Hematopoietic multipotent progenitor cell (in vitro differentiated cells): ENCODE measurements at places on chromosomes 7 and 10.
A peak's percentile ranks its signal among the peaks of the same experiment; 100 is the strongest.

GRCh38 chr10:119209035-119209735 lies 1.8 kb downstream of the GRK5 start:
- DNase-seq = peak; percentile 45

GRCh38 chr10:97096261-97097083 lies 89.3 kb downstream of the SLIT1 start:
- DNase-seq = no peak

GRCh38 chr7:51000956-51001355 lies 218.3 kb upstream of the GRB10 start:
- no peak for DNase-seq

DNA sequence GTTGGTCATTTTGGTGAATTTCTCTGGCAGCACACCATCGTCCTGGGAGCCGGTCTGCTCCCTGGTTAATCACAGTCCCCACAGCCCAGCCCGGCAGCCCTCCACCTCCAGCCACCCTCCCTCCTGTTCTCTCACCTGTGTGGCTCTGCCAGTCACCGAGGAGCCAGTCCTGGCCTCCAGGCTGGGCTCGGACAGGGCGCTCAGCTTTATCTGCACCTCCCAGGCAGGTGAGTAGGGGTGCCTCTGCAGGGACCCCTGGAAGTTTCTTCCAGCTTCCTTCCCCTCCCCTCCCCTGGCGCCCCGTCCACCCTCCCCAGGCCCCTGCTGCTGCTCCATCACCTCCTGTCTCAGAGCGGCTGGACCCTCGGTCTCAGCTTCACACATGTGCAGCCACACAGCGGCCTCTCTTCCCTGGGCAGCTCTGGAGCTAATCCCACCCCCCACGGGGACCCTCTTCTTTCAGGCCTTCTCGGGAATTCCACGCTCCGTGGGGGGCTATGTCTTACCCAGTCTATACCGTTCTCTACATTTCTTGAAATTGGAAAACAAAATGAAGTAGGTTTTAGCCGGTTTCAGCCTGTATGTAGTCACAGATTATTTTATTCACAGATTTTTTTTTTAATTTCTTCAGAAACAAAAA lies 213.9 kb upstream of the PPP2R2D start:
- DNase-seq = no peak

- DNase-seq = no peak
Observed at GRCh38 chr7:64294701-64295420, 18.9 kb upstream of the ZNF736 start.

- no peak for DNase-seq
Observed at GRCh38 chr10:29348836-29349235, 60.0 kb downstream of the LYZL1 start.

- no peak for DNase-seq
Observed at GRCh38 chr7:70728872-70729552, 402.9 kb upstream of the GALNT17 start.

DNA sequence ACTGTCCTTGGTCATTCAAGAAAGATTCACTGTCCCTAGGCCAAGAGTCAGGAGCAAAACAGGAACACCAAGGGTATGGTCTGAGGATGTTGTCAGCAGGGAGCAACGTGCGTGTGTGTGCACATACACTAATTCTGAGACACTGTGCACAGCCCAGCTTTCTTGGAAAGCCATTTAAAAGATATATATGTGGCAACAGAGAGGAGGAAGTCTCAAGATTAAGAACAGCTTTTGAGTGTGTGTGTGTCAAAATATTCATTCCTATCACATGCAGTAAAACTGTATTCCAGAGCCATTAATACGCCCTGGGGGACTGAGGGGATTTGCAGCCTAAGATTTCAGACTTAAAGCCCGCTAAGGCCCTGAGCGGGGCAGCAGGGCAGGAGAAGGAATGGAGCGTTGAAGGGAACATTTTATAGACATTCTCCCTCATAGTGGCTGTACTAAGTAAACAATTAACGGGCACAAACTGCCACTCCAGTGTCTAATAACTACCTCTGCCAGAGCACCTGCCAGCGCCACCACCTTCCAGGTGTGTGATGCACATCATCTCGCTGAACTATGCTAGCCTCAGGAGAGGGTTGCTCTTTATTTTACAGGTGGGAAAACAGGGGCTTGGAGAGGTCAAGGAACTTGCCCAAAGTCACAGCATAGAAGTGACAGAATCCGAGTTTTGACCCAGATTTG lies 2.0 kb downstream of the NOD1 start:
- DNase-seq = no peak

DNA sequence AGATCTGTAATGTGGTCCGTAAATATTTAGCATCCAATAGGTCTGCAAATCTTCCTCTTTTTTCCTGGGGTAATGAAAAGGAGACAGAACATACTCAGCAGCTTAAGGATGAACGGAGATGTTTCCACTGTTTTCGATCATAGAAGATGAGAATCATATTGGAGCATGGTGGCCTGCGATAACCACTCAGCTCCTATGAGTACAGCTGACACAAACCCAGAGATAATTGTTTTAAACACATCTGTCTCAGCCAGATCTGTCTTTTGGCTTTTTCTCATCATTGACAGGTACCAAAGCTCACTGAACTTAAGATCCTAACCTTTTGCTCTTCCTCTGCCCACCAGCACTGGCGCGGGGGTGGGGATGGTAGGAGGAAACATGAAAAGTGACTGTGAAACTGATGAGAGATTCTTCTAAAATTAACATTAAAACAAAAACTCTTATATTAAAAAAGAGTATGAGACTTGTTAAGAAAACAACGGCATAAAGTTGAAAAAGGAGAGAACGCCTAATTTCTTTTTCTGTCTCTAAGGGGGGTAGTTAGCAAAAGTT lies 71.0 kb downstream of the SVOPL start:
- no peak for DNase-seq

DNA sequence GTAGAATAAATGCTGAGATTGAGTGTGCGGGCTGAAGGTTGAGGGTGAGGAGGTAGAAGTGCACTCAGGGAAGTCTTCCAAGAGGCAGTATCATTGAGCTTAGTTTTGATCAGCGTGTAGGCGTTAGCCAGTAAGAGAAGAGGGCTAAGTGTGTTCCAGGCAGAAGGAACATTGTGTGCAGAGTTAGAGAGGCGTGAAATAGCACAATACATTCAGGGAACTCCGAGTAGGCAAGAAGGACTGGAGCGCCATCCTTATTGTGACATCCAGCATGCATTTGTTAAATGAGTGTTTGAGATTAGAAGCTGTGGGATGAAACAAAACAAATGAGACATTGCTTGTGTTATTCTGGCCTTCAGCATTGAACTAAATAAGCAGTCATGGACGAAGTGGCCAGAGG lies 140.9 kb upstream of the MKLN1 start:
- no peak for DNase-seq

DNA sequence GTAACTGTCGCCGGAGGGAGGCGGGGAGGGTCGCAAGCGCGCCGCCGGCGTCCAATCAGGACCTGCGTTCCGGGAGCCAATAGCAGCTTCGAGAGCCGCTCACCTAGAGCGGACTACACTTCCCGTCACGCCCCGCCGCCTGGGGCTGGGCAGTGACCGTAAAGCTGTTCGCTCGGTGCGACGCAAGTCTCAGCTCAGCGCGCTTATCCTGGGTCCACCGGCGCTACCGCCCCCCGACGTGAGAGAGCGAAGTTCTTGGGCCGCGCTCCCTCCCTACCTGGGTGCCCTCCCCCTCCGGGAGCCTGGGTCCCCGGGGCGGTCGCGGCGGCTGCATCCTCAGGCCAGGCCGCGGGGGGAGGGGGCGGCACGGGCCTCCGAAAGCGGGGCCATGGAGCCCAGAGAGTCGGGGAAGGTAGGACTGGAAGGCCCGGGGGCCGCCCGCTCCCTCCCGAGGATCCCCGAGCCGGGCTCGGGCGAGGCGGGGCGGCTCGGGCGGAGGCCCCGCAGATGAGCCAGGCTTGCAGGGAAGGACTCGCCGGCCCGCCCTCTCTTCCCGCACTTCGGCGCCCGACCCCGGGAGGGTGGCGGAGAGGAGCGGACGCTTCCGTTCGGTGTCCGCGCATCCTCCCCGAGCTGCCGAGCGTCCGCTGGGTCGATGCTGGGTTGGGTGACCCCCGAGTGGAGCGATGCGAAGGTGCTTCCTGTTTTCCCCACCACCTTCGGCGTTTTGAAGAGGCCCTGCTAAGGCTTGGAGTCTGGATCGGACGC lies at the start of gene ZNF862:
TSS of gene ZNF862 (plus strand) at position 152 of the 768 bp plus-strand sequence. CDS start at position 389, 237 bp downstream.
- peak; percentile 98 for DNase-seq

GRCh38 chr7:130953196-130953595 lies 219.2 kb upstream of the KLF14 start:
- DNase-seq = no peak

- no peak for DNase-seq
Observed at GRCh38 chr7:130276796-130277762, 10.4 kb downstream of the CPA2 start.

DNA sequence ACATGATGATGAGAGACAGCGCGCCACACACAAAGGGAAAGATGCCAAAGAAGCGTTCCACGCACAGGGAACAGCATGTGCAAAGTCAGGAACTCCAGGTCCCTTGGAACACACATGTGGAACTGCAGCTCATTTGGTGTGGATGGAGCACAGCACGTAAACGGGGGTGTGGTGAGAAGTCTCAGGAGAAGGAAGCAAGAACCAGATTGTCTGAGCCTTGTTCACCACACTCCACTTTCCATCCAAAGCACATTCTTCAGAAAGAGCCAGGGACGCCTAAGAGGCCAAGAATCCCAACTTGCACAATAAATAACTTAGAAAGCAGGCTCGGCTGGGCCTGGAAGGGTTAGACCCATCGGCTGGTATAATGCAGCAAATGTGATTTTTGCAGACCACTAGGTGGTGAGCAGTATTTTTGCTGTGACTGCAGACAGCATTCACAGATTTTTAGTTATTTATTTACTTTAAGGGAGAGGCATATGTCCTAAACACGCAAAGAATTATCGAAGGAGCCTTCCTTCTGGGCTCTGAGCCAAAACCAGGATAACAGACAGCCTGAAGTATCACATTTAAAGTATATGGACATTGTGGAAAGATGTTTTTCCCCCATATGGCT lies 27.9 kb upstream of the ASCC1 start:
- no peak for DNase-seq

- no peak for DNase-seq
Observed at GRCh38 chr7:158077934-158078910, 509.4 kb downstream of the PTPRN2 start.

GRCh38 chr7:37942934-37943610 lies 22.6 kb downstream of the EPDR1 start:
- no peak for DNase-seq

DNA sequence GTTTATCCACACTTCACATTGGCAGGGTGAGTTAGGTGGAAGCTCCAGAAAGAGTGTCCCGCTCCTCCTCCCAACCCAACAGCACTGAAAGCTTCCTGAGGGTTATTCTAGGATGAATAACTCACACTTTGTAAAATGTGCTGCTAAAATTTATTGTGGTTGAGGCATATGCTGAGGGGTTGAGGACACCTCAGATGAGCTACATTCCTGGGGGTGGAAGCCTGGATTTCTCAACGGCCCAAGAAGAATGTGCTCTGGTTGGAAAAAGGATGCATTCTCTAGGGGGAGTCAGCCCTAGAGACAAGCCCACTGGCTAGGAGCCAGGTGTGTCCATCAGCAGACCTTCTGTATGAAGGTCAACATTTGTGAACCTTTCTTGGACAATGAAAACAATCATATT lies 91.5 kb upstream of the PDE1C start:
- DNase-seq = no peak

- no peak for DNase-seq
Observed at GRCh38 chr10:71124921-71125748, 87.2 kb upstream of the UNC5B start.

- no peak for DNase-seq
Observed at GRCh38 chr10:71780156-71780555, 6.8 kb upstream of the VSIR start.

GRCh38 chr10:122565766-122566206 lies 5.2 kb downstream of the DMBT1 start:
- DNase-seq = peak; percentile 87

GRCh38 chr10:59376846-59377245 lies 14.5 kb upstream of the FAM13C start:
- no peak for DNase-seq

- DNase-seq = no peak
Observed at GRCh38 chr7:77563275-77563674, 26.2 kb downstream of the PTPN12 start.

DNA sequence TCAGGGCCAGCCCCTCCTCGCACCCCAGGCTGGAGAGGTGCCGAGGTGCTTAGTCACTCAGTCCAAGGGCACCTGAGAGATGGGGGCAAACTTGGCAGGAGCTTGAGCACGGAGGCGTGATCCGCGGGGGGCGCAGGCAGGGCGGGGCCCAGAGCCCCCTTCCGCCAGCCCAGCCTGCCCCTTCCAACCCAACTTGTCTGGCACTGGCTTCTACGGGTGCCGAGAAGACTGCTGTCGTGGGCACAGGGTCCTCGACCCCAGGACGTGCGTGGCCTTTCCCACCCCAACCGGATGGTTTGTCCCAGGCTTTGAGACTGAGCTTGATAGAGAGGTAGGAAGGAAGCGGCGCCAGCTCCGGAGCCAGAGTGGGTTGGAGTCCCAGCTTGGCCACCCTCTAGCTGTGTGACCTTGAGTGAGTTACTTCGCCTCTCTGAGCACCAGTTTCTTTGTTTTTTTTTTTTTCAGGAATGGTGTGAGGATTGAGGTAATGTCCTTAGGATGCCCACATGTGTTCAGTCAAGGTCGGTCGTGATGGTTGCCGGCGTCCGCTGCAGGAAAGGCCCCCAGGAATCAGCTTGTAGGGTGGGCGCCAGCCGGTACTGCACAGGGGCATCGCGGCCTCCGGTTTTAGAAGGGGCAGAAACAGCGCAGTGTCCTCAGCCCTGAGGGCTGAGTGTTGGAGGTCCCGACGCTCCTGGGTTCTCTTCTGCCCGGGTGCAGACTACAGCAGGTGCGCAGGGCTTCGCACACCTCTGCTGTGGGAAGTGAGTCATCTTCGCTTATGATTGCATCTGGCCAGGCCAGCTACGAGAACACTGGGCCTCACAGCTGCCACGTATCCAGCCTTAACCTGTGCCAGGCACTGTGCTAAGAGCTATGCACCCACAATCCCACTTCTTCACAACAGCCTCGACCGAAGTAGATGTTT lies 28.6 kb upstream of the VAX1 start:
- DNase-seq = no peak

- no peak for DNase-seq
Observed at GRCh38 chr7:24778543-24779282, 21.4 kb upstream of the GSDME start.

DNA sequence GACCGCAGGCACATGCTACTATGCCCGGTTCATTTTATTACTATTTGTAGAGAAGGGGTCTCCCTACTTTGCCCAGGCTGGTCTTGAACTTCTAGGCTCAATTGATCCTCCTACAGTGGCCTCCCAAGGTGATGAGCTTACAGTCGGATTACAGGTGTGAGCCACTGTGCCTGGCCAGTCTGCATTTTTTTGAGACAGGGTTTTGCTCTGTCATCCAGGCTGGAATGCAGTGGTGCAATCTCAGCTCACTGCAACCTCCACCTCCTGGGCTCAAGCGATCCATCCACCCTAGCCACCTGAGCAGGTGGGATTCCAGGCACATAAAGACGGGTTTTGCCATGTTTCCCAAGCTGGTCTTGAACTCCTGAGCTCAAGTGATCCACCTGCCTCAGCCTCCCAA lies 2.3 kb upstream of the H2BK1 start:
- DNase-seq = no peak

GRCh38 chr7:82223580-82223979 lies 220.0 kb downstream of the CACNA2D1 start:
- no peak for DNase-seq

GRCh38 chr7:96178581-96178980 lies 143.3 kb downstream of the SLC25A13 start:
- no peak for DNase-seq
